ENCODE measurements at places on chromosomes 5 and 9.

DNA sequence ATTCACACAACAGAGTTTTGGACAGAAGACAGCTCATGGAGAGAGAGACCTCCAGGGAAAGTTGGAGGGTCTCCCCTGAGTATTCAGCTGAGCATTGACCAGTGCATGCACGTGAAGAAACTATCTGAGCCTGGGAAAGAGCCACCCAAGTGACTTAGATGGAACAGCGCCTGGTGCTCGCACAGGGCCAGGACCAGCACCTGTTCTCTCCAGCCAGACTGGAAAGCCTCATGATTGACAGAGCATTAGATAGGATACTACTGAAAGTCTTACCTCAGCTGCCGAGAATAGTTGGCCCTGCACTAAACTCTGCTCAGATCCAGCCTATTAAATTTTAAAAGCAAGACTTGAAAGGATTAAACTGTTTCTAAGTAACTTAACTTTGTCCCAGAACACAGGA, 28.3 kb upstream of the NEURL1B start:
- no peak for DNase-seq

DNA sequence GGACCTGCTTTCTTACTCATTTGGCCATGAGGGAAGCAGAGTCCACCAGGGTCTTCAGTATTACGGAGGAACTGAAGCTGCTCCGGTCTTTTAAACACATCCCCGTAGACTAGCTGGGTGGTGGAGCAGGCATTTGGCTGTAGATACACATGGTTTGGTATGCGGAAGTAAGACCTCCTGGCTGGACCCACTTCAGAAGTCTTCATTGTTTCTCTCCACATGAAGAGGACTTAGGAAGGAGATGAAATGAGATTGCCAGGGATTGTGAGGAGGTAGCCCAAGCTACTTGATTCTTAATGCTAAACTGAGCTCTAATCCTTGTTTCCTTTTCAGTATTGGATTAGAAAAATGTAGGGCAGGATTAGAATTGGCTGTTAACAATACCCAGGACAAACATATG, 32.9 kb downstream of the STXBP1 start:
- no peak for DNase-seq

- no peak for DNase-seq
These were observed 208.3 kb downstream of the SPATA31D1 start for GRCh38 chr9:82196622-82197441.

GRCh38 chr9:113964495-113965170, 88.5 kb downstream of the ZNF618 start:
- no peak for DNase-seq

- DNase-seq = no peak
These were observed 11.0 kb downstream of the AKNA start for GRCh38 chr9:114376586-114377445.

DNA sequence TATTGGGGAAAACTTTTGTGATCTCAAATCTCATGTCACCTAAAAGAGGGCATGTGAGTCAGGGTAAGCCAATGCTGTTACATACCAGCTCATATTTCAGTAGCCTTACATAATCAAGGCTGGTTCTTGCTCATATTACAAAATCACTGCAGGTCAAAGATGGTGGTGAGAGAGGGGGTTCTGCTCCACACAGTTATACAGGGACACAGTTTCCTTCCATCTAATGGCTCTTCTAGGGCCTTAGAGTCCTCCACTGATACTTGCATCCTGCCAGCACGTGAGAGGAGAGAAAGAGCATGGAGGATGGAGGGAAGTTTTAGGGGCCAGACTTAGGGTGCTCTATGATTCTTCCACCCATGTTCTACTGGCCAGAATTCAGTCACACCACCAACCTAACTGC, 130.0 kb downstream of the LIFR start:
- DNase-seq = no peak

- DNase-seq = no peak
These were observed 356.9 kb upstream of the WWC1 start for GRCh38 chr5:167934551-167934971.
